ENCODE measurements at places on chromosomes 7 and 10. TPM values are rescaled to one million over a fixed set of nuclear protein-coding genes. Genes with fewer than 3 reads are reported as not detected.

Gene CUTC
- 21.6 TPM for total RNA-seq

Gene NUTM2E
- total RNA-seq = not detected

Gene SLC18A2
- total RNA-seq = not detected

Gene DENND11
- 30.7 TPM for total RNA-seq

Gene TWIST1
- total RNA-seq = not detected

Gene NACAD
- total RNA-seq = 0.05 TPM

Gene NRCAM
- 1.0 TPM for total RNA-seq

Gene CFAP58
- total RNA-seq = 0.59 TPM

Gene ELN
- 0.07 TPM for total RNA-seq

Gene CCNJ
- 3.6 TPM for total RNA-seq

Gene RNF32
- total RNA-seq = 0.64 TPM

Measured in activated naive CD4-positive, alpha-beta T cell treated with anti-CD3 and anti-CD28 coated beads for 36 hours (primary cell).